Stimulated activated CD4-positive, alpha-beta T cell treated with anti-CD3 and anti-CD28 coated beads, Interleukin-1b, Interleukin-23, amount 100 ng/mL, for 1 hour (primary cell): ENCODE measurements at places on chromosomes 5 and 9.

DNA sequence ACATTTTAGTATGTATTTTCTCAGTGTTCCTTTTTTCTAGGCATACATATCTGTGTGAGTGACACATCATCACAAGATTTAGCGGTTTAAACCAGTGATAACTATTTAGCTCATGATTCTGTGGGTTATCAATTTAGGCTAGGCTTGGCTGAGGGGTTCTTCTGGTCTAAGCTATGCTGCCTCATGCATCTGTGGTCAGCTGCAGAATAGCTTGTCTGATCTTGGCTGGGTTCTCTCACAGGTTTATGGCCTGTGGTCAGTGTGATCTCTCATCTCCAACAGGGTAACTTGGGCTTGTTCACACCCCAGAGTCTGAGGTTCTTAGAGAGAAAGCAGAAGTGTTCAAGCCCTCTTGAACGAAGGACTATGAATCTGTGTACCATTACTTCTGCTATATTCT, 363.3 kb downstream of the KDM4C start:
- DNase-seq: no peak

DNA sequence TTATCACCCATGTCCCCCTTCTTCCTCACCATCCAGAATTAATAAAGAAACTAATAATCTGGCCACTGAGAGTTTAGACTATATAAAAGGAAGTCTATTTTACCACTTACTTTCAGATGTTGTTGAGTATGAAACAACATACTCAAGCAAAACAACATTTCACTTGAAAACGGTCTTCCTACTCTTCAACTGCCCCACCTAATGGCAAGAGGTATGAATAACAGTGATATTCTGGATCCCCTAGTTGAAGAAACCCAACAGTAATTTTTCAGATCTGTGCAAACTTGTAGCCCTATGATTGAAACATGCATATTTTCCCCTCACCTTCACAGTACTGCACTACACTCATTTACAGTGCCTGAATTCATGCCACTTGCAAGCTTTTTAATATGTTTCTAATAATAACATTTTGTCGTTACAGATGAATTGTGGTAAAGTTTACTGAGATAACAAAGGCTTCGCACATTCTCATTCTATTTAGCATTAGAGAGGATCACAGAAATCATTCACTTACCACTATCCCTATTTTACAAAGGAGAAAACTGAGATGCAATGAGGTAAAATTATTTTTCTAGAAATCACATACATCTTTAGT, 267.9 kb upstream of the PDE4D start:
- DNase-seq: no peak

DNA sequence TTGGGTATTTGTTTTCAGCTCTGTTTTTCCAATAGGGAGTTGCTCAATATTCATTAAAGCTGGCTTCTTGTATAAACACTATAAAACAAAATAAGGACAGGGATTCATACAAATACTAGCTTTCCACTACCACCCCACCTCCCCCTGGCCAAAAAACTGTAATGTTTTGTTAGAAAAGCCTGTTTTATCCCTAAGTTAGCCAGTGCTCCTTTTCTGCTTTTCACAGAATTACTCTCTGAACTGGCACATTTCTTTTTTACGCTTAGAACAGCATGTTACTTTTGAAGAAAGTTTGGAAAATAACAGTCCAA, 147.4 kb upstream of the DMRT1 start:
- no peak for DNase-seq

DNA sequence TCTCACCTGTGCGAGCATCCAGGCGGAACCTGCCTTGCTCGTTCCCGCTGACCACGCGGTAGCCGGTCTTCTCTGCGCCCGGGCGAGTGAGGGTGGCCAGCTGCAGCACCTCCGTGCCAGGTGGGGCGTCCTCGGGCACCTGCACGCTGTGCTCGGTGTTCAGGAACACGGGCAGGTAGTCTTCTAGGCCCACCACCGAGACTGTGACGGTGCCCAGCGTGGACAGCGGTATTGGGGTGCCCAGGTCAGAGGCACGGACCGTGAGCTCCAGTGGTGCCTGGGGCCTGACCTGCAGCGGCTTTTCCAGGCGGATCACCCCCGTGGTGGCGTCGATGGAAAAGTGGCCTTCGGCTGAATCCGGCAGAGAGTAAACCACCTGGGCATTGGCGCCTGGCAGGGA, 59.5 kb downstream of the FAT2 start:
- no peak for DNase-seq

DNA sequence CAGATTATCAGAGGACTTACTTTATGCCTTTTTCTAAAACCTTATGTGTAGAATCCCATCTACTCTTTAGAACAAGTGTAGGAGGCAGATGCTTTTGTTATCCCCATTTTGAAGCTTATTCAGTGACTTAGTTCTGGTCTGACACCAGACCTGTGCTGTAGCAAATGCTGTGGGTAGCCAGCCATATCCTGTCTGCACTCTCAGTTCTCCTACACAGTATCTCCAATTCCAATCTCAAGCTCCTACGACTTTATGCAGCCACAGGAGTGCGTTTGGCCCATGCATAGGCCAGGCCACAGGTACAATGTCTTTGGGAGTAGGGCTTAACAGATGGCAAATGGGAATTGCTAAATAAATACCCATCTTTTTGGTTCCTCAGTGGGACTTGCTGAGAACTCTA, 292.6 kb downstream of the MCTP1 start:
- no peak for DNase-seq

DNA sequence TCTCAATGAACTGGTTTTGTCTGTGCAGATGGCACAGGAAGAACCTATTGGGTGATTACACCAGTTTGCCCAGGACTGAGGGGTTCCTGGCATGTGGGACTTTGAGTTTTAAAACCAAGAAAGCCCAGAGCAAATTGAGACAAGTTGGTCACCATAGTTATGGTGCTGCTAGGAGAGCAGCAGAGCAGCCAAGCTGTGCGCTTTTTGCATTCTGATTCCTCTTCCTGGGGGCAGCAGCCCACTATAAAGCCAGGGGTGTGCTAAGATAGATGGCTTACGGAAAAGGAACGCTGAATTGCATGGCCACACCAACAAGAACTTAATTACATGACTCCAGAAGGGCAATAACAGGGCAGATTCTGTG, 49.7 kb downstream of the TIMD4 start:
- no peak for DNase-seq

DNA sequence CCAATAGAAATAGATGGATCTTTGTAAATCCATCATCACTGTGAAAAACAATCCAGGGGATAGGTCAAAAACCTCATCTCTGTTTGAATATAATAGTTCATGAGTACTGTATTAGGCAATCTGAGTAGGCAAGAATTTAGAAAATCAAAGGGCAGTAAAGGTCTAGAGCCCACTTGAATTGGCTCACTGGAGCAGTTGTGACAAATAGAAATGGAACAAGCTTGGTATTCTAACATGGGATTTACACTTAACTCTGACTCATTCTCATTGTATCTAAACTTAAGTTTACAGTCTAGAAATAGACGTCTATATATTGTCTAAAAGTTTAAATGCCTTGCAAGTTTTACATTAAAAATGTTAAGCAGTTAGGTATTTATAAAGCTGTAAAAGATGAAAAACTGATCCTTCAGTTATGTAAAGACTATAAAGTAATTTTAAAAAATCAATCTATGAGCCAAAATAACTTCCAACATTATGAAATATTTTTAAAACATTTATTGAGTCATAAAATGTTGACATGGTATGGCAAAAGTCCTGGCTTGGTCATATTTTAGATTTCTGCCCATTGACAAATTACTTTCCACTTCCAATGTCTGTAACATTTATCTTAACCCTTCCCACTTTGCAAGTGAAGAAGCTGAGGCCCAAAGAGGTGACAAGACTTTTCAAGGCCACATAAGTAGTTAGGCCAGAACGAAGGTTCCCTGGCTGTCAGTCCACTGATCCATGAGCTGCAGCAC, 203.7 kb upstream of the NREP start:
- DNase-seq: no peak

DNA sequence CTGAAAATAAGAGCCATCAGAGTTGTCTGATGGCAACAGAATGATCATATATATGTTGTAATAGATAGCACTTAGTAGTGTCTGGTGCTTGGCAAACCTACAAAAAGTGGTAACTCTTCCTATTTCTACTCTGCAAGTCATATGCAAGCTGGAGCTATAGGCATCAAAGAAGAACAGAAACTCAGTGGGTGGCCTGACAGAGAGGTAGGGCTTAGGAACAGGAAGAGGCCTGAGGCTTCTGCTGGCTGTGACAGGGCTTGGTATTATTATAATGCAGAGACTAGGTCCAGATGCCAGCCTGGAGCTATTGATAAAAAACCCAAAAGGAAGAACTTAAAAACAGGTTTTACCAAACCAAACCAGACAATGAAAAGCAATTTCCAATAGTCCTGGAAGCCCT, 4.4 kb upstream of the DIAPH1 start:
- no peak for DNase-seq

DNA sequence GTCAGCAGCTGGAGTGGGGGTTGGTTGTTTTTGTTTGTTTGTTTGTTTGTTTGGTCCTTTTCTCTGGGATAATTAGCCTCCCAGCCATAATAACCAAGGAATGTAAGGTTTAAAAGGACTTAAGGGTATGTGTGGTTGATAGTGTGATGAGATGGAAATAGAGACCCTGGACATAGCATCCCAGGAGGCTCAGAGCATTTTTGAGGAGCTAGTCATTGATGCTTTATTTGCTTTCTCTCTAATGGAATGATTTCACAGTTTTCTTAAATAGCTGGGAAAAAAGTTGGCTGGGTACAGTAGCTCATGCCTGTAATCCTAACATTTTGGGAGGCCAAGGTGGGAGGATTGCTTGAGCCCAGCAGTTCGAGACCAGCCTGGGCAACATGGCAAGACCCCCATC, 45.1 kb downstream of the TTC1 start:
- DNase-seq: no peak

GRCh38 chr5:171986772-171987171, 19.7 kb downstream of the FBXW11 start:
- DNase-seq: no peak
